ENCODE measurements at places on chromosomes 16 and 17. TPM values are rescaled to one million over a fixed set of nuclear protein-coding genes. Genes with fewer than 3 reads are reported as not detected.

TP53TG3D gene
- total RNA-seq, result not detected

TEX14 gene
- 1.0 TPM for total RNA-seq

MPV17L gene
- total RNA-seq, result 2.0 TPM

DNA sequence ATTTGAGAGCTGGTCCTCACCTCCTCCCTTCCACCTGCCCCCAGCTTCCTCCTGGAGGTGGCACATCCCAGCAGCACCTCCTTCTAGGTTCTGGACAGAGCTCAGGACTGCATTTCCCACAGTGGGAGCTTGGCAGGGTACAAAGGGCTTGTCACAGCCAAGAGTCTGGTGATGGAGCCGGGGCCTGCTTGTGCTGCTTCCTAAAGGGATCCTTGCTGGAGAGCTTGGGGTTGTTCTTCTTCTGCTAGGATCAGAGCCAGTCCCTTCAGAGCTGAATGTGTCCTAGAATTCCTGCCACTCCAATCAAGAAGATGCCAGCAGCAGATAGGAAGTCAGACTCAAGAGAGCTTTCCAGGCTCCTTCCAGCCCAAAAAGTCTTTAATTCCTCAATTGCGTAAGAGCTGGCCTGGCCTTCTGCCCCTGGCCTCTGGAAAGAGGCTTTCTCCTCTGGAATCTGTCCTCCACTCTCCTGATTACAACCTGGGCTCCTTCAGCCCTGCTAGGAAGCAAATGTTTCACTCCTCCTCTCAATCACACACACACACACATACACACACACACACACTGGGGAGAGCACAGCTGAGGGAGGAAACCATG is 4.4 kb downstream of the CD300E start:
- DNase-seq, result no peak

- no peak for DNase-seq
These were observed 92.7 kb upstream of the XYLT1 start for GRCh38 chr16:17563323-17564091.

All from upper lobe of left lung (tissue), 6 donors.